Stimulated activated CD4-positive, alpha-beta T cell treated with anti-CD3 and anti-CD28 coated beads, TNF-alpha, amount 100 ng/mL, for 1 hour (primary cell): ENCODE measurements at places on chromosomes 7 and 10.

DNA sequence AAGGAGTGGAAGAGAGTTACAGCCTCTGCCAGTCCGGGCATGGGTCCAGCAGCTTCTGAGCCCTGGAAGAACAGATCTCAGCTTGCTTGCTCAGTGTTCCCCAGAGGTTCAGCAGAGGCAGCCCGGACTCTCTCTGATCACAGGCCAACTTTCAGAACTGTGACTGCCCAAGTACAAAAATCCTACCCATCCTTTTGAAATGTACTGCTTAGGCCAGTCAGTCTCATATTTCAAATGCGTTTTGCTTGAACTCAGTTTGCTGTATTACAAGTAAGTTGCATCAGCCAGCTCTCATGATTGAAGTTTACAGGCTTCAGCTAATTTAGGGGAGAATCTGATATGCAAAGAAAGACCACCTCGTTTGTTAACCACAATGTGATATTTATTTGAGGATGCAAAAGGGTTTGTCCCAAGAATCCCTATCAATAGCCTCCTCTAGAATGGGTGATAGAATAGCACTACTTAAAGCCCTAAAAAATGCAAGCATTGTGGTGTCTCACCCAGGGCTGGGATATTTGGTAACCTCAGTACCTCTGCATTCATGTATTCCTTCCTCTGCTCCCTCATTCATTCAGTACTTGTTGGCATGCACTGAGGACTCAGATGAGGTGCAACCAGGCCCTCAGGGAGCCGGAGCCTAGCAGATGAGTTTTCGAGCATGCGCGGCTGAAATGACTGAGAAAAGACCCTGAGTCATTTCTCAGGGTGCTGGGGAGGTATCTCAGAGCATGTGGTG lies 7.0 kb downstream of the AIMP2 start:
- DNase-seq, result no peak

GRCh38 chr10:110601581-110601980 lies 34.1 kb downstream of the SMC3 start:
- no peak for DNase-seq

DNA sequence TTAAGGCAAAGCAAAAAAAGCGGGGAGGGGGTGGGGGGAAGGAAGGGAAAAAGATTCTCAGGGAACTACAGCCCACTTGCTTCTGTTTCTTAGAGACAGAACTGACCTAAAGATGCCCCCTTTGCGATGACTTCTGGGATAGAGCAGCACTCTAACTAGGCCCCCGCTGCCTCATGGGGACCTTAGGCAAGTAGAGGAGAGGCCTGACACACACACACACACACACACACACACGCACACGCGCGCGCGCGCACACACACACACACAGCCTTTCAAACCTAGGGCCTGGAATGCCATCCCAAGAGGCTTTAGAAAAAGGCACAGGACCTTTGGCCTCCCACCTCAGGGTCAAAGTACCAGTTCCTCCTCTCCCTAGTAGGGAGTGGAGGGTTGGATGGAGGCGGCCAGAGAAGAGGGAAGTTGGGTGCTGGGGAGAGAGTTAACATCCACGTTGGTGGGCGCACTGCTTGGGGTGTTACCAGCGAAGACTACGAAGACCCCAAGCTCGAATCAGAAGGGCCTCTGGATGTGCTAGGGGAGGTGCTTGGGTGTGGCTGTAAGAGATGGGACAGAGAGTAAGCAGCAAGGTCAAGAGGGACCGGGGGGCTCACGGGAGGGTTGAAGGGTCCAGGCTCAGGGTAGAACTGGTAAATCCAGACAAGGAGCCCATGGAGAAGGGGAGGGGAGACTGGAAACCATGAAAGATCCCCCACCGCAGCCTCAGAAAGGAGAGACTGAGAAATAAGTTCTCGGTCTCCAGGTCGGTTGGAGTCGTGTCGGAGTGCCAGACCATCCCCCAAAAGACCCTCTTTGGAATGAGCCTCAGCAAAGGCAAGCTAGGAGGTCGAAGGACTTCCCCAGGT lies 1.2 kb upstream of the COL1A2 start:
- no peak for DNase-seq

- no peak for DNase-seq
Observed at GRCh38 chr7:132450188-132450587, 126.1 kb downstream of the PLXNA4 start.

- no peak for DNase-seq
Observed at GRCh38 chr10:95096143-95096542, 26.8 kb upstream of the CYP2C8 start.

DNA sequence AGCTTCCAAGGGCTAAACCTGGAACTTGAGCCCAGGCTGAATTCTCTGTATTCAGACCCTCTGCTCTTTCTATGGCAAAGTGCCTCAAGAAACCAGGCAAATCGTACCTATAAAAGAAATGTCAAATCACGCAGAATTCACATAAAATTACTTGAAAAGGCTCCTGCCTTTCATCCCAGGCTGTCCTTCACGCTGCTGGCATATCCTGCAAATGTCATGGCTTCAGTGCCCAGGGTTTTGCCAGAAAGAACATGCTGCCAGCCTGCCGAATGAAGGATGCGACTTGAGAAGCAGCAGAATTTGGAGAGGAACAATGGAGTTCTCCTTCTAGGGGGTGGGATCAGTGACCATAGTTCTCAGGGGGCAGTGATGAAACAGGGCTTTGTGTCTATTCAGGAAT lies 602.5 kb upstream of the GALNT17 start:
- DNase-seq, result no peak

DNA sequence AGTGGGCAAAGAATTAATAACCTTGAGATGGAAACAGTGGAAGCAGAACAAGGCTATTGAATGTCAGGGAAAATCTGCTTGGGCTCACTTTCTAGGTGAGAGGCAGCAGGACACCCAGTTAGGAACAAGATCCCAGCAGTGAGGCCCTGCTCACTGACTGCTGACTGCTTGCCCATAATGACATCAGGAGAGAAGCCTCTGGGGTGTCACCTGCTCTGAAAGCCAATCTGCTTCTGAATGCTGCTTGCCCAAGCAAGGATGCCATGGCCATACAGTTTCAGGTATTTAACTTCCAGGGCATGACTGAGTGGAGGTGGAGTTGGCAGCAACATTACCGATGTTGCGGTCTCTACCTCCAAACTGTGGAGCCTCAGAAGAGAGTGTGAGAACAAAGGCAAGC lies 11.7 kb upstream of the WAPL start:
- no peak for DNase-seq

DNA sequence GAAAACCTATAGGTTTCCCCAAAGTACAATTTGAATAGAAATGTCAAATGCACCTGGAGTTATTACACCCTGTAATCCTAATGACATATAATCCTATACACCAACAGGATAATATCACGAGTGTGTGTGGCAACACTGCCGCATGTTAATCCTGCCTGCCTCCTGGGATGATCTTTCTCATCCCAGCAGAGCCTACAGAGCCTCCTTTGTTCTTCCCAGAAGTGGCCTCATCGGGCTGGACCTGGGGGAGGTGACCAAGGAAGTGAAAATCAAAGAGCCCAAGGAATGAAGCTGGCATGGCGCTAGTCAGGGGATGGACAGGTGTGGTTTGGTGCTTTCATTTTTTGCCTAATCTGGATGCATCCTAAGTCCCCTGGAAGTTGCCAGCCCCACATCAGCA lies 29.5 kb upstream of the LEP start:
- no peak for DNase-seq
